Endothelial cell (in vitro differentiated cells): ENCODE measurements at places on chromosomes 6 and 20.

DNA sequence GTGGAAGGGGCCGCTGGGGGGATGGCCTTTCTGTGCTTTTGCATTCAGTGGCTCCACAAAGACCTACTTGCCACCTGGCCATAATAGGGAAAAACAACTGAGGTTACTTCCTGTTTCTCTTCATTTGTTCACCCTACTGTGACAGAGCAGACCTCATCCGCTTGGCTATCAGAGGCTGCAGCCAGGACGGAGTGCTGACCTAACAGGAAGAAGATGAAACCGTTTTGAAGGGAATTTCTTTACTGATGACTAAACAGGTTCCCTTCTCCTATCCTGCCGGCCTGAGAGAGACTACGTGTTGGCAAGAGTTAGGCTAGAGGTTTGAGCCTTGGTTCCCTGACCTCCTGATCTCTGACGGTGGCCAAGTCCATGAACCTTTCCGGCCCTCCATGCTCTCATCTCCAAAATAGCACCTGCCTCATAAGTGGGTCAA, 21.3 kb downstream of the PRR18 start:
- DNase-seq: peak; percentile 37

DNA sequence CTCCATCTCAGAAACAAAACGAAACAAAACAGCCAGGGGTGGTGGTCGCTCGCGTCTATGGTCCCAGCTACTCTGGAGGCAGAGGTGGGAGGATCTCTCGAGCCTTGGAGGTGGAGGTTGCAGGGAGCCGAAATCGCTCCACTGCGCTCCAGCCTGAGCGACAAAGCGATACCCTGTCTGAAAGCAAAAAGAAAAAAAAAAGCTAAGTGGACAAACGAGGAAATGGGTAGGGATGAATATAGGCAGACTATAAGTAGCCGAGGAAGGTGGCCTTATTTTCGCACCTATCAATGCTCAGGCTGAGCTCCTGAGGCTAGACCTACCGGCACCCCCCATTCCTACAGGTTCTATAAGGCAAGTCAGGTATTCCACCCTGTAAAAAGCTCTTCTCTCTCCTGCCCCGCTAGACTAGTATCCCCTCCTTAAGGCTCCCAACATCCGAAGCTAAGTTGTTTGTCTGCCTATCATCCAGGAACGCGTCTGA, 650 bp upstream of the CASP8AP2 start:
- DNase-seq: no peak

DNA sequence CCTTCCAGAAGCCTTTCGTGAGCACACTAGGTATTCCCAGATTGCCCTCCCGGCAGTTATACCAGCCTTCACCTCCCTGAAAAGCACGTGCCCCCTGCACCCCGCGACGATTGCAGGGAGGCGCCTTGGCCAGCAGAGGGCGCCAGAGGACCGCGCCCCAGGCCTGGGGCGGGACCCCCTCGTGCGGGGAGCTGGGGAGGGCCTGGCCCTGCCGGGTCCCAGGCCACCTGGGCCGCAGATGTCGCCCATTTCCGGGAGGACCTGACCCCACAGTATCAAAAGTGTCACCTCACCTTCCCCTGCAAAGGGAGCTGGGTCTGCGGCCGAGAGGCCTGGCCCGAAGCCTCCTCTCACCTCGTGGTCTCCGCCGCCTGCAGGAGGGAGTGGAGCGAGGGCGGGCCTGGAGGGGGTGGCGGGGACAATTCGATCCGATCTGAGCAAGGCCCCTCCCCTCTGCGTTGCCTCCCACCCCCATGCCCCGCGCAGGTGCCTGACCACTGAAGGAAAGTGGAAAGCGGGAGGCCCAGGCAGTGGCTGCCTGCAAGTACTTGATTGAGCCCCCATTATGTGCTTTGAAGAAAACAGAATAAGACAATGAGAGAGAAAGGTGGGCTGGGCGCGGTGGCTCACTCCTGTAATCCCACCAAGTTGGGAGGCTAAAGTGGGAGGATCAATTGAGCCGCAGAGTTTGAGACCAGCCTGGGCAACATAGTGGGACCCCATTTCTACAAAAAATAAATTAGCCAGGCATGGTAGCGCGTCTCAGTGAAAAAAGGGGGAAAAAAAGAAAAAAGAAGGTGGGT, 3.5 kb upstream of the SNAI1 start:
- peak; percentile 79 for DNase-seq

- no peak for DNase-seq
Measured at GRCh38 chr6:636488-636887, 20.4 kb downstream of the HUS1B start.

GRCh38 chr6:56348578-56348977, 101.2 kb upstream of the COL21A1 start:
- no peak for DNase-seq

GRCh38 chr6:36769676-36770499, 69.4 kb downstream of the CPNE5 start:
- DNase-seq: no peak

- no peak for DNase-seq
Measured at GRCh38 chr20:12627485-12627884, 381.3 kb upstream of the SPTLC3 start.

GRCh38 chr20:23086056-23086566, at the start of gene CD93:
Gene CD93 (minus strand): TSS chr20:23086324. CDS start chr20:23086192, 132 bp downstream.
- DNase-seq: peak; percentile 36

DNA sequence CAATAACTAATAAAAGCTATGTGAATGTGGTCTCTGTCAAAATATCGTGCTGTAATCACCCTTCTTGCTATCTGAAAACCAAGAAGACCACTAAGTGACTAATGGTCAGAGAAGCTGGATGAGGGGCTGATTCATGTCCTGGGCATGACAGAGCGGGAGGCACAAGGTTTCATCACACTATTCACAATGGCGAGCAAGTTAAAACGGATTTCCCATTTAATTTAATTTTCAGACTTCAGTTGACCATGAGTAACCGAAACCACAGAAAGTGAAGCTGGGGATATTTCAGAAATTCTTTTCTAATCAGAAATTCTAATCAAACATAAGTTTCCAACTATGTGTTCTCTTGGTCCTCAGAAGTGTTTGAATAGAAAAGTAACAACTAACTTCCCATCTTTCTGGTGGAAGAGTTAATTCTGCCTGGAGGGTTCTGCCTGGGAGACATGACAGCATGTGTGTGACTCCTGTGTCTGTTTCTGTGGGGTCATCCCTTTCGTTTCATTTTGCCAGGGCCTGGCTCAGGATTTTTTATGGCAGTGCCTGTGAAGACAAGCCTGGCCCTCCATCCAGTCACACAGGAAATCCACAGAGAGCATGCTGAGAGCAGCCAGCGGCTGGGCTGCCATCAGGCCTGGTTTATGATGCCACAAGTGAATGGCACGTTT, 98.9 kb downstream of the FAM120B start:
- no peak for DNase-seq

- DNase-seq: no peak
Measured at GRCh38 chr6:159463119-159463829, 229.8 kb downstream of the SOD2 start.

- no peak for DNase-seq
Measured at GRCh38 chr6:146297815-146298214, 245.8 kb upstream of the RAB32 start.

GRCh38 chr6:14159090-14159489, 41.5 kb downstream of the CD83 start:
- DNase-seq: no peak

DNA sequence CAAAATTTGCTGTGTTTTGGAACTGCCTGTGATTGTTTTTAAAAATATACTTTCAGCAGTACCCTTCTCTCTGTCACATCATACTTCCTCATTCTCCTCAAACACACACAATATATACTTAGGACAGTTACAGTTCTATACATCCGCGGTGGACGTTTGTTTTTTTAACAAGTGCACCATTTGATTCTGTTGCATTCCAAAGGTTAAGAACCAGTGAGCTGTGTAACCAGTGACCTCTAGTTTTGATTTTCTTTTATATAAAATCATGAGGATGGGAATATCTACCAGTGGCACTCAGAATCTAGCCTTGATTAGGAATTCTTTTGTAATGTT, 152.8 kb downstream of the CARMIL1 start:
- no peak for DNase-seq

DNA sequence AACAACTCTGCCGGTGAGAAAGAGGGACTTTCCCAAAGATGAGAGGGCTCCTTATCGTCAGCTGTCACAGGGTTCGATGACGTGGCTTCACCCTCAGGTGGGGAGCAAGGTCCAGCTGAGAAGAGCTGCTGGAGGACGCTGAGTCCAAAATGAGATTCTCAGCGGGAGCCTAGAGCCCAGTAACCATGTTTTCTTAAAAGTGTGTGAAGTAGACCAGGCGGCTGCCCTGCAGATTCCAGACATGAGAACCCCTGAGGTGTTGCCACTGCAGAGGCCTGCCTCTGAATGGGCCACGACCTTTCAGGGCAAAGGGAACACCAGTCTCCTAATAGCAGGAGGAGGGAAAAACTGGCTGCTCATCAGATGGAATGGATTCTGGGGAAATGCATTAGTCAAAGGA, 375.1 kb downstream of the BTBD9 start:
- no peak for DNase-seq

GRCh38 chr6:33828764-33829731, 25.2 kb upstream of the MLN start:
- no peak for DNase-seq
